ENCODE measurements at places on chromosomes 4 and X. TPM values are rescaled to one million over a fixed set of nuclear protein-coding genes. Genes with fewer than 3 reads are reported as not detected.

DNA sequence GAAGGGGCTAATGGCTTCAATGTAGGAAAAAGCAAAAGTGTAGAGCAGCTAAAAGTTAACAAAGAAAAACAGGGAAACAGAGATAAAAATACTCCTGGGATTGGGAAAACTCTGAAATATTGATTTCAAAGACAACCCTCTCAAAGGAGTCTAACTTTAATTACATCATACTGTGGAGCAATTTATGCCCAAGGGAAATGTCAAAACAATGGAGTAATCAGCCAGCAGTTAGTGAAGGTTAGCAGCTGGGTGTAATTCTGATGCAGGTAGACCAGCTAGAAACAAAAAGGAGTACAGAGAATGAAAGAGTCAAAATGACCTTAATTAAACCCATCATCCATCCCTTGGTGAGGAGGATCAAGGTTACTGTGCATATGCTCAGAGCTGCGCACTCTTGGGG lies 169.0 kb downstream of the ADAM29 start:
- DNase-seq, result no peak

GRCh38 chr4:1396806-1397455 lies 9.3 kb downstream of the NKX1-1 start:
- DNase-seq, result peak; percentile 1

GRCh38 chr4:162164906-162165510 lies 1.2 kb upstream of the FSTL5 start:
- no peak for DNase-seq

DNA sequence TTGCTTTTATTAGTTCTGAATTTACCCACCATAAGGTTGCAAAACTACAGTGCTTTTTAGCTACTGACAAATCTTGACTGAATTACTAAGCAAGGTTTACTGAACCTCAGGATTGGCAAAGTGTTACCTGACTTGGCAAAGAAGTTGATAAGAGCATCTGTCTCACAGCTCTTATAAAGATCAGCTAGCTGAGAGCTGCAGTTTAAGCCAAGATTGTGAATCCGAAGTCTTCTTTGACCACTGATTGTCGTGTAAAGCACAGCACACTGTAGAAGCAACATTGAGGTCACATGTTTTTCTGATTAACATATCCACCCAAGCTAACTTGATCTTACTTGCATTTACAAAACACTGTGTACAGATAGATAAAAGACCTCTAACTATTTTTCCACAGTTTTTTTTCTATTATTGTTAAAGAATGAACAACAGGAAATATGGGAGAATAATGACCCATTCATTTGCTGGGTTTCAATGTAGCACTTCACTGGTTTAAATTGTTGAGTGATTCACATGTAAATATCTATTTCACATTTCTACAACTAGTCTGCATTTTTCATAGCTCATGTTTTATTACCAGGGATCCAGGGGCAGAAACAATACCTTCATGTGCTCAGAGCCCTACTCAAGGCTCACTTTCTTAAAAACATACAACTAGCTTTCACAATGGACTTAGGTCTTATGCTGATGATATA lies 54.0 kb downstream of the METTL14 start:
- DNase-seq, result no peak

DNA sequence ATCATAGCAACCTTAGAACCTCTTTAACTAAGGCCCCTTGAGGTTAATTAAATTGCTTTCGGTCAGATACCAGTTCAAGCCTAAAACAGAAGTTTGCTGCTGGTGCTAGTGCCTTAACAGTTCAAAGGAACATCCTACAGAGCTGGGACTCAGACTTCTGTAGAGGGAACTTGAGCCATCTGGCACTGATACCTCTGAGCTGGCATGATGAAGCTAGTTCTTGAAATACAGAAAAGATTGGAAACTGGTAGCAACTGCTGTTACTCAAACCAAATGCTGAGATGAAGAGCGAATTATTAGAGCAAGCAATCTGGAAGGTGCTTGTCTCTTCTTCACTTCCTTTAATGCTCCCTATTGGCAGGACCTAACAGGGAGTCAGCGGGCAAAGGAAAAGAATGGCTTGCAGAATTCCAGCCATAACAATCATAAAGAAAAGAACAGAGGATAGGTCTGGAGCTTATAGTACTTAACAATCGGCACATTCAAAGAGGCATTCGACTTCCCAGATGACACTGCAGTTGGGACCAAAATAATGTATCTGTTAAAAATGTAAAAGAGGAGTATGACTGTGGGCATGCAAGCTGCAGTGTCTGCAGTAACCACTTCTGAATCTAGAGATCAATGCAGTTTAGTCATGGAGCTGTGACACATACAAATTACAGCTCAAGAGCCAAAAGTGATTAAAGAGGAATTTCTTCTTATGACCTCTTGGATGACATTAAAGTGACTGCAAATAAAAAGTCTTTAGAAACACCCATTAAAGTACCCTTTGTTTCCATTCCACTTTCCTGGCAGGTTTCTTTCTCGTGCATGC lies 298.9 kb downstream of the PDGFC start:
- DNase-seq, result peak; percentile 19

GRCh38 chr4:16730522-16731205 lies 167.8 kb downstream of the LDB2 start:
- no peak for DNase-seq

- no peak for DNase-seq
Measured at GRCh38 chr4:169167957-169168858, 102.5 kb downstream of the SH3RF1 start.

GRCh38 chrX:29466456-29466855 lies 748.9 kb upstream of the MAGEB2 start:
- DNase-seq, result no peak

- DNase-seq, result no peak
Measured at GRCh38 chr4:3524349-3524748, 7.9 kb downstream of the LRPAP1 start.

- no peak for DNase-seq
Measured at GRCh38 chr4:158799013-158799770, 30.4 kb downstream of the FNIP2 start.

- no peak for DNase-seq
Measured at GRCh38 chrX:25049357-25049756, 33.6 kb upstream of the ARX start.

DNA sequence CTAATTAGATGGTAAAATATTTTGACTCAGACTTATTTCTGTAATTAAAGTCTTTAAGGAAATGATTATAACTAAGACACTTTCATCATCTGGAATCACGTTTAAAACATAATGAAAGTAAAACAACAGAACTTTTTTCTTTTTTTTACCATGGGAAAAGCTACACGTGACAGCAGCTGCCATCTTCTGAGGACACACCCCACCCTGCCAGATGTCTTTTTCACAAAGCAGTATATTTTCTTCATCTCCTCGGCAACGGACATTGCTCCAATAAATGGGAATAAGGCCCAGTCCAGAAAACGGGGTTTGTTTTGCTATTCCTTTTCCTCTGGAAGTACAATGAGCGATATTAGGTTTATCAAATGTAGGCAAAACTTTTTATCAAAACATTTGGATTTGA lies 17.5 kb downstream of the PRSS12 start:
- DNase-seq, result no peak

GRCh38 chr4:112860830-112861690 lies 188.4 kb upstream of the ANK2 start:
- no peak for DNase-seq

DNA sequence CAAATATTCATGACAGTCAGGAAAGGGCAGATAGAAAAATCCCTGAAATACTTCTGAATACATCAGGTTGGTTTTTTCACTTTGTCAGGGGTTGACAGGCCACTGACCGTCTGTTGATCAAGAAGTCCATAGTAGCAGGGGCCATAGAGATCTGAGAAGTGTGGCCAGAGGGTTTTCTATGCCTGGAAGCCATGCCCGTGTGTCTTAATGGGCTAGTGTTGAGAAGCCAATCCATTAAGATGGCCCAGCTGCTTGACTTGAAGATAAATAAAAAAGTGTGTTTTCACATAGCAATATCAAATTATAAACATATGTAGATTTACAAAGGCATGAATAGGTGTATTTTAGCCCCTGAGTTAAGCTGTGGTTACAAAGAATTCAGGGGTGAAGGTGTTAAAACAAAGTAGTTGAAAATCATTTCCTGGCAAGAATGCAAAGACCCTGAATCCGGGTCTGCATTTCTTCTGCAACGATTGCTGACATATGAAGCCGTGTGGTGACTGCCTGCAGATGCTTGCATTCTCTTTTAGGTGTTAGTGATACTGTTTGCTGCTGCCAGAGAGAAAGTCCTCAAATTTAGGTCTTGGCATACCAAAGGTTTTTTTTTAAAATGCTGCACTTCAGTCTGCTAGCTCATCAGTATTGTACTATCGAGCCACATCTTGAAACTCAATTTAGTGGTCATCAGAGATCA lies 9.3 kb upstream of the LIMCH1 start:
- no peak for DNase-seq

- DNase-seq, result no peak
Measured at GRCh38 chr4:10305816-10306215, 151.4 kb downstream of the ZNF518B start.

GRCh38 chr4:62670514-62670913 lies 1470.4 kb downstream of the ADGRL3 start:
- DNase-seq, result peak; percentile 1

DNA sequence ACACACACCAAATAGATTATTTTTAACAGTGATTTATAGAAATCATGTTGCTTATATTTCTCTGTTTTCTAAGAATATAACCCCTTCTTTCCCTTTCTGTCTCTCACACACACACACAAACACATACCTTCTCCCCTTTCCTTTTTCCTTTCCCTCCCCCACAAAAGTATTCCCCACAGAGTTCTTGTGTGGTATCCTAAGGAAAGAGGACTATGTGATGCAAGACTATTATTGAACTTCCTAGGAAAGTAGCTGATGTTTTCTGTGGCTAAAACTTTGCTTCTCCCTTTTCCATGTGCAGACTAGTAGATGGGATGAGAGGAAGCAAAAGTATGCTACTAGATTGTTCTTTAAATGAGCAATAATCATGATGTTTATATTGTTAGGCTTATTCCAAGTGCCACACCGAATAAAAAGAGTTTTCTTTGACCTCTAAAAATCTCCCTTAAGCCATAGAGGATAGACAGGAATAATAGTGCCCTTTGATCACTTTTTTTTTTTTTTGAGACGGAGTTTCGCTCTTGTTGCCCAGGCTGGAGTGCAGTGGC lies 38.7 kb downstream of the CPEB2 start:
- no peak for DNase-seq

DNA sequence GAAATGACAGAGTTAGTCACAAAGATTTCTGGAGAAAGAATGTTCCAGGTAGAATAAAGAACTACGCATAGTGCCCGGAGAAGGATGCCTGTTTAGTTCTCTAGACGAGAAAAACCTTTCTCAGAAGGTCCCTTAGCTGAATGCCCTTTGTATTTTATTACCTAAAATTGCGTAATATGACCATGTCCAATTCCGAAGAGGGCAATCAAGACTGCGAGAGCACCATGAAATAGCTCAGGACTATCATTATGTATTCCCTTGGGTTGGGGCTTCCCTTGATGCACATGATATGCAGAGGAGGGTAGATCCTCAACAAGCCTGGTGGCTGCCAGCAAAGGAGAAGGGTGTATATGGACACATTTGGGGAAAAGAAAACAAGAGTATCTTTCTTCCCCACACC lies 358.1 kb upstream of the FTHL17 start:
- no peak for DNase-seq

ETDC gene
- total RNA-seq, result not detected

SPARCL1 gene
- total RNA-seq, result not detected

POU4F2 gene
- total RNA-seq, result 0.03 TPM

DUX4 gene
- not detected for total RNA-seq

FHDC1 gene
- 1.6 TPM for total RNA-seq

MMRN1 gene
- total RNA-seq, result not detected

MPC1L gene
- not detected for total RNA-seq

FAM9C gene
- not detected for total RNA-seq

USP26 gene
- total RNA-seq, result not detected

Data from Daoy (cell line).